Testis (tissue), 5 donors: ENCODE measurements at places on chromosomes 11 and 22.

DNA sequence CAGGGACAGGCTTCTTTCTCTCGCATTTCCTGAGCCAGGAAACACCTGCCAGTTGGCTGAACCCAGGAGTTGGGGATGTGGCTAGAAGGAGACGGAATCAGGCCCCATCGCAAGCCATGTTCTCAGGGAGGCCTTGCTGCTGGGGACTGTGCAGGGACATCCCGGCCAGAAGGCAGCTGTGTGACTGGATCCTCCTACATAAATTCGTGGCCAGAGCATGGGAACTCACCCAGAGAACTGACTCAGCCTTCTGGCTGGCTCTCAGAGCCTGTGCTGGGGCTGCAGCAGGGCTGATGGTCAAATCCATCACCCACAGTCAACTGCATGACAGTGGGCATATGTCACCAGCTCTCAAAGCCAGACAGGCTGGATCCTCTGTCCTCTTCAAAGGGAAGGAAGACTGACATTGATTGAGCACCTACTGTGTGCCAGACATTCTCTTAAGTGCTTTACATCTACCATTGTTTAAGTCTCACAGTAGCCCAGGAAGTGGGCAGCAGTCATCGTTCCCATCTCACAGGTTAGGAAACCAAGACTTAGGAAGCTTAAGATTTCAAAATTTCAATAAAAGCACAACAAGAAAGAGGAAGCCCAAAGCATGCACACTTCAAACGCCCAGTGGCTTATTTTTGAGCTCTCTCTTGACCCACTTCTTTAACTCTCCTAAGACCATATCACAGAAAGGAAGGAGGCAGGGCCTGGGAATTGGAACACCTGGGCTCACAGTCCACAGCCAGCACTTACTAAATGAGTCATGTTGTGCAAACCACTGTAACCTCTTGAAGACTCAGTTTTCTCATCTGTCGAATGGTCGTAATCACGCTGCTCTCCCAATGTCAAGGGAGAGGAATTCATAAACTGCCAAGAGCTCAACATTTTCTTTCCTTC is 30.9 kb upstream of the CACNG2 start:
- H3K4me3 ChIP-seq: no peak overlapping the region
- no peak overlapping the region for H3K27ac ChIP-seq
- DNase-seq: peak; percentile 34
- H3K36me3 ChIP-seq: no peaks in the 10 kb centered on the region
- H3K4me1 ChIP-seq: no peaks in the 10 kb centered on the region
- no peaks in the 10 kb centered on the region for H3K27me3 ChIP-seq

- H3K27ac ChIP-seq: no peak overlapping the region
- DNase-seq: no peak
- no peaks in the 10 kb centered on the region for H3K4me1 ChIP-seq
- no peak overlapping the region for H3K4me3 ChIP-seq
- no peaks in the 10 kb centered on the region for H3K36me3 ChIP-seq
Observed at GRCh38 chr11:30282289-30282631, 40.6 kb upstream of the ARL14EP start.

GRCh38 chr11:60970890-60971289 is 590 bp upstream of the CD6 start:
- no peak overlapping the region for H3K4me3 ChIP-seq
- no peaks in the 10 kb centered on the region for H3K27me3 ChIP-seq
- DNase-seq: no peak
- H3K4me1 ChIP-seq: no peaks in the 10 kb centered on the region

- H3K4me3 ChIP-seq: peak overlapping the region; percentile 62
- H3K4me1 ChIP-seq: peaks cover 16% of the 10 kb centered on the region
- no peaks in the 10 kb centered on the region for H3K27me3 ChIP-seq
- DNase-seq: no peak
Observed at GRCh38 chr11:72781063-72781312, 12.9 kb downstream of the STARD10 start.

DNA sequence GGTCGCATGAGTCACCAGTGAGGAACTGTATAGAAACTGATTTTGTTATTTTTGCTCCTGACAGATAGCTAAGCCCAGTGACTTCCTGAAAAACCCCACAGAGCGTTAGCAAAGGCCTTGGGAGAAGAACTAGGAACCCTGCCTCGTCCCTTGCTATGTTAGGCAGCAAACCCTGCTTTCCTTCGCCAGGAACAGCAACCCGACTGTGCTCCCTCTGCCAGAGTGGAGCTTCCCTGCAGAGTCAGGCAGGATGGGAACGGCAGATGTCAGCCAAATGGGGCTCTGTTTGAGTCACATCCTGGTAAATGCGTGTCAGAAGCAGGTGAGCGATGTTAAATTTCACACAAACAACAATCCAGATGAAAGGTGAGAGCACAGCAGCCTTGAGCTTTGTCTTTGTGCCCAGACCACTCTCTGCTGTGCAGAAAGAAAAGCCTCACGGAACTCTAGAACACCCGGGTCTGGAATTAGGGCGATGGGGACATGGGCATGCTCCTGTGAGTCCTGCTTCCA is 186.6 kb downstream of the ADAMTS15 start:
- peaks cover 22% of the 10 kb centered on the region for H3K4me1 ChIP-seq
- peak; percentile 56 for DNase-seq
- no peak overlapping the region for H3K27ac ChIP-seq
- H3K4me3 ChIP-seq: no peak overlapping the region

DNA sequence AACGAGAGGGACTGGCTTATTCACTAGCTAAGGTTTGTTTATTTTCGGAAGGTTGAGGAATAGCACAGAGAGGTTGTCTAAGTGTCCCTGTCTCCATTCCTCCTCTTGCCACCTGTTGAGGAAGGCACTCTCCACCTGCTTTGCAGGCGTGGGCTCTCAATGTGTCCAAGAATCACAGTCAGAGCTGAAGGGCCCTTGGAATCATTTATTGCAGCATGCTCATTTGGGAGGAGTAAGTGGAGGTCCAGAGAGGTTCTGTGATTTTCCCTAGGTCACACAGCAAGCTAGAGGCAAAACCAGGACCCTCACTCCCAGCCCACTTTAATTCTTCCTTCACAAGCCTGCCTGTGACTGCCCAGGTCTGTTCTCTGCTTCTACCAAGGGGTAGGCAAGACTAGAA is 21.3 kb downstream of the ZBTB16 start:
- DNase-seq: no peak
- H3K4me3 ChIP-seq: no peak overlapping the region
- peaks cover 35% of the 10 kb centered on the region for H3K4me1 ChIP-seq
- no peaks in the 10 kb centered on the region for H3K36me3 ChIP-seq

DNA sequence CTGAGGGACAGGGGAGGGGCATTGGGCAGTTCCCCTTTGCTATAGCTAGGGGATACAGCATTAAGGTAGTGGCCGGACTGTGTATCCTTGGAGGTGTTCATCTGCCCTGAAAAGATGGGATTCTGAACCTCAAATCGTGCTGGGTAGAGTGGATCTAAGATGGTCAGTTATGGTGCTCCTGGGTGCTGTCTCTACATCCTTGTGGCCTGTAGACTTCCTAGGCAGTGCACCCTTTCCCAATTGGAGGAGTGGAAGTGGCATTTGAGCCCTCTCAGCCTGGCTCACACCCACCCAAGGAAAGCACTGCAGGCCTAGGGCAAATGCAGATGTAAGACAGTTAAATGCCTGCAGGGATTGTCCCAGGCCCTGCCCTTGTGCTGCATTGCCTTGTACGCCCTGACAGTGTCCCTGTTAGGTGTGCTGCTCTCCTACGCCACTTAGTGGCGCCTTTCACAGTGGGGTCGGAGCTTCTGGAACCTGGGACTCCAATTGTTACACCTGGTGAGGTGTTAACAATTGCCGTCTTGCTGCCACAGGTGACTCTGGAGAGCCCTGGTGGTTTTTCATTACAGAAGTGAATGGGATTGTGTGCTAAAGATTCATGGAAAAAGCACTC is 35.0 kb downstream of the PPFIBP2 start:
- no peaks in the 10 kb centered on the region for H3K27me3 ChIP-seq
- no peaks in the 10 kb centered on the region for H3K36me3 ChIP-seq

- no peaks in the 10 kb centered on the region for H3K36me3 ChIP-seq
- no peak overlapping the region for H3K4me3 ChIP-seq
- no peaks in the 10 kb centered on the region for H3K27me3 ChIP-seq
- H3K27ac ChIP-seq: no peak overlapping the region
- no peak for DNase-seq
- no peaks in the 10 kb centered on the region for H3K4me1 ChIP-seq
Observed at GRCh38 chr22:22896601-22897000, 9.0 kb downstream of the IGLL5 start.
